Gastrocnemius medialis (tissue), 4 donors: ENCODE measurements at places on chromosomes 13 and 19. TPM values are rescaled to one million over a fixed set of nuclear protein-coding genes. Genes with fewer than 3 reads are reported as not detected.
A peak's percentile ranks its signal among the peaks of the same experiment; 100 is the strongest.

DNA sequence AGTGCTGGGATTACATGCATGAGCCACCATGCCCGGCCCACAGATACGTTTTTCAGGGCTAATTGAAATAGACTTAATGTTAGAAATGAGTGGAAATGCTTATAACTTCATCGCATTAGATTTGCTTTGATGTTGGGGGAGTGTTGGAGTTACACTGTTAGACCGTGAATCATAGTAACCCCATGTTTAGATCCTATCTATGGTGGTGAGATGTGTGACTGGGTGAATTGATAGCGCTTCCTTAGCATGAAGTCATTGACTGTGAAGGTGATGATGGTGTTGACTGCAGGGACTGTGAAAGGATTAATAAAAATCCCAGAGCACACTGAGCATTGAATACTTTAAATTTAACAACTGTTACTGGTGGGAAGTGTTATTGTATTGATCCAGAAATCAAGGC lies 1.7 kb downstream of the ZNF264 start:
- peaks cover 47% of the 10 kb centered on the region for H3K36me3 ChIP-seq
- no peak overlapping the region for H3K27ac ChIP-seq
- DNase-seq, result no peak
- no peaks in the 10 kb centered on the region for H3K27me3 ChIP-seq
- H3K4me1 ChIP-seq, result peaks cover 19% of the 10 kb centered on the region

Gene IZUMO2
- not detected for total RNA-seq

- H3K27me3 ChIP-seq, result peaks cover 82% of the 10 kb centered on the region
- DNase-seq, result no peak
- H3K4me1 ChIP-seq, result no peaks in the 10 kb centered on the region
- peak overlapping the region; percentile 40 for H3K4me3 ChIP-seq
- no peak overlapping the region for H3K27ac ChIP-seq
- H3K36me3 ChIP-seq, result no peaks in the 10 kb centered on the region
Measured at GRCh38 chr13:112066624-112067004, 335 bp upstream of the SOX1 start.

DNA sequence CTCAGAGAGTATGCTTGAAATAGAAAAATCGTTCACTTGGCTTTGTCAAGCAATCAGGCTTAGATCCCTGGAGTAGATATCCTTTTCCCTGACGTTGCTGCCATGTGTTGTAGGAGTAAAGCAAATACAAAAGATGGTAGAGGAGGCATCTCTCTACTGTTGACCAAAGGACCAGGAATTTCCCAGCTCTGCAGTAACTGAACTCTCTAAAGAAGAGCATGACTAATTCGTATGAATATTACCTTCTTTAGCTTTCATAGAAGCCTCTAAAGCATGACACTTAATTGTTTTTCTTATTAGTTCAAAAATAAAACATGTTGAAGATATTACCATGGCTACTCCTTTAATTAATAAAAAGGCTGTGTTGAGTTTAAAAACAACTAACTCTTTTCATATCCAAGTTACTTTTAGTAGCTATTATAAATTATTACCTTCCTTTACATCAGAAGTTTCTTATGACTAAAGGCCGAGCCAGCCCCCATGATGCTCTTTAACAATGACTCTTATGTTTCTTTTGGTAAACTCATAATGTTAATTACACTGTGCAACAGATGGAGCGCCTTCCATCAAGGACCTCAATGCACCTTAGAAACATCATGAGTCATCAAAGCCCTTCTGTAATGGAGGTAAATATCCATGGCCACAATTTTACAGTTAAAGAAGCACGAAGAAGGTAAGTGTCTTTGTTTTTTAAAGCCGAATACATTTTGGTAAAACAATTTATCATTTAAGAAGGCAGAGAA lies 352.4 kb downstream of the KLF5 start:
- no peak overlapping the region for H3K4me3 ChIP-seq
- no peak for DNase-seq
- no peaks in the 10 kb centered on the region for H3K27me3 ChIP-seq
- no peaks in the 10 kb centered on the region for H3K4me1 ChIP-seq
- no peak overlapping the region for H3K27ac ChIP-seq

DNA sequence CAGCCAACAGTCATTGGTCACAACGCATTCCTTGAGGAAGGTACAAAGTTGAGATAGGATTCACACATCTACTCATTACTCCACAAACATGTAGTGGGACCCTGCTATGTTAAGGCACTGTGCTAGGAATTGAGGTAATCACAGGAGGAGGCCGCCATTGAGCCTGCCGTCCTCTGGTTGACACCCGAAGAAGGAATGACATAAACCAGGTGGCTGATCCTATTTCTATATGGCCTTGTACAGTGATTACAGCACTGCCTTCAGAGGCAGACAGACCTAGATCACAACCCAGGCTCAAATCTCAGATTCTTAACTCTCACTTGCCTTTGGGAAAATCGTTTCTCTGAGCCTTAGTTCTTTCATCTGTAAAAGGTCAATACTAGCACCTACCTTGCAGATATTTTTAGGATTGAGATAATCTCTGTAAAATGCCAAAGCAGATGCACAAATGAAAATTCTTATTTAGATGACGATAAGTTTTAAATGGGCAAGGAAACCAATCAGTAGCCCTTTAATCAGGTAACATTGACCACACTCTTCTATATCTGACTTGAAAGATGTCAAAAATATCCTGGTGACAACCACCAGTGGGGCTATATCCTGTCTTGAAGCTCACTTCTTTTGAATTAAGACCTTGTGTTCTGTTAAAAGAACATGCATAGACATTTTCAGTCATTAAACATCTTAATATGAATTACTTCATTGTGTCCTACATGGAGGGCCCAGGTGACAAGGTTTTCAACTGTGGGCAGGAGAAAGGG lies 251.6 kb downstream of the KCTD12 start:
- no peaks in the 10 kb centered on the region for H3K36me3 ChIP-seq
- no peaks in the 10 kb centered on the region for H3K27me3 ChIP-seq
- H3K4me3 ChIP-seq, result no peak overlapping the region
- H3K27ac ChIP-seq, result peak overlapping the region; percentile 56
- DNase-seq, result no peak

Gene CCNA1
- 0.85 TPM for total RNA-seq

Gene PLIN3
- 64.2 TPM for total RNA-seq
